Activated naive CD4-positive, alpha-beta T cell treated with anti-CD3 and anti-CD28 coated beads, Interleukin-2, amount 10 ng/mL, durations not matched to agents 7 days and 5 days (primary cell): ENCODE measurements at places on chromosomes 4 and X.
A peak's percentile ranks its signal among the peaks of the same experiment; 100 is the strongest.

GRCh38 chr4:42144028-42144427, 8.4 kb downstream of the BEND4 start:
- DNase-seq, result no peak

- no peak for DNase-seq
These were observed 5.4 kb upstream of the ADGRG2 start for GRCh38 chrX:19127649-19128168.

GRCh38 chr4:182143822-182144625, 99.2 kb upstream of the TENM3 start:
- DNase-seq, result no peak

DNA sequence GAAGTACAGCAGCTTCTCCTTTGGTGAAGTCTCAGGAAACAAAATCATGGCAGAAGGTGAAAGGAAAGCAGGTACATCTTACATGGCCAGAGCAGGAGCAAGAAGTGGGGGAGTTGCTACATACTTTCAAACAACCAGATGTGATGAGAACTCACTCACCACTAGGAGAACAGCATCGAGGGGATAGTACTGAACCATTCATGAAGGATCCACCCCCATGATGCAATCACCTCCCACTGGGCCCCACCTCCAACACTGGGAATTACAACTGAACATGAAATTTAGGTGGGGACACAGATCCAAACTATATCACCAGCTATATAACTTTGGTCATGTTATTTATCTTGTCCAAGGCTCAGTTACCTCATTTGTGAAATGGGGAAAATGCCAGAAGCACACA, 159.4 kb downstream of the OPHN1 start:
- no peak for DNase-seq

- DNase-seq, result no peak
These were observed 136.7 kb downstream of the APBB2 start for GRCh38 chr4:41077628-41078027.

DNA sequence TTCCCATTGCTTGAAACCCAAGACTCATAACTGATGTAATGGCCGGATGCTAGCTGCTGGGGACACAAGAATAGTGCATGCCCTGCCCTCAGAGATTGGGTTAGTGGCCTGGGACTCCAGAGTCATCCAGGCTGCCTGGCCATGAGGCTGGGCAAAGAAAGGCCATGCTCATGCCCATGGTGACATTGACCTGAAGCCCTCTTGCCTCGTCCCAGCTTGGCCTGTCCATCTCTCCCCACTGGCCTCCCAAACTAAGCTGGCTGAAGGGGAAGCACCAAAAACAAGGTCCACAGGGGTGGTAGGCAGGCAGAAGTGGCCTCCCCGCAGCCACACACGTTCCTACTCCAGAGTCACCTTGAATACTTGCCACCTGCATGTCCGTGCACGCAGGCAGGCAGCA, 141.8 kb downstream of the EVC2 start:
- no peak for DNase-seq

- no peak for DNase-seq
These were observed 27.1 kb upstream of the REST start for GRCh38 chr4:56880572-56880971.

- DNase-seq, result peak; percentile 64
These were observed 61.1 kb upstream of the VAMP7 start for GRCh38 chrX:155819966-155820491.

GRCh38 chr4:17613761-17614415, 553 bp upstream of the MED28 start:
- peak; percentile 29 for DNase-seq

DNA sequence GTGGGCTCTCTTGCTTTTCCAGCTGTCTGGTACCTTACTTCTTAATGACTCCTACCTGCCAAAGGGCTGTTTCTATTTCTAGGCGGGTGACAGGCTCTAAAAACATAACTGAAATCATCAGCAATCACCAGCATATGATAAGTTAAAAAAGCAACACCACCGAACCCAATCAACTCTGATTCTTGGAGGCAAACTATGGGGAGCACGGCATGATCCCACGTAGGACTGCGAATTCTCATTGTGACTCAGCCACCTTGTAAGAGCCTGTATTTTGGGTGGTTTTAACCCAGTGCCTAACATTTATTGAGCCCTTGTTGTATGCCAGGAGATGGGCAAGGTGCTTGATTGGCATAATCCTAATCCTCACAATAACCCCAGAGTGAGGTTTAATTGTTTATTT, 156.8 kb downstream of the PACRGL start:
- DNase-seq, result no peak

GRCh38 chr4:138178566-138178965, 63.6 kb downstream of the SLC7A11 start:
- DNase-seq, result no peak

DNA sequence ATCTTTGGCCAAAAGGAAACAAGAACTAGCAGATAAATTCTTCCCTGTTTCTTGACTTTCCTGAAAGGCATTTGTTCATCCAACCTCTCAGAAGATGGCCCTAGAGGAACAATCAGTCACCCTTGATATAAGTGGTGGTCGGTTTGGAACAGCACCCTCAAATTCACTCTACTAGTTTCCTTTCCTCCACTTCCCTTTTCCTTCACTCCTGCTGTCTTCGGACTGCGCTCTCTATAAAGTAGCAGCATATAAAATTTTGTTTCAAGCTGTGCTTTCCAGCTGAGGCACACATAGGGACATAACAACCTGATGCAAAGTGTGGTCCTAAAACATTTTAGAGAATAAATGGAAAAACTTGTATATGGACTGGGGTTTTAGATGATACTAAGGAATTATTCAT, 29.0 kb upstream of the MOB1B start:
- DNase-seq, result no peak

DNA sequence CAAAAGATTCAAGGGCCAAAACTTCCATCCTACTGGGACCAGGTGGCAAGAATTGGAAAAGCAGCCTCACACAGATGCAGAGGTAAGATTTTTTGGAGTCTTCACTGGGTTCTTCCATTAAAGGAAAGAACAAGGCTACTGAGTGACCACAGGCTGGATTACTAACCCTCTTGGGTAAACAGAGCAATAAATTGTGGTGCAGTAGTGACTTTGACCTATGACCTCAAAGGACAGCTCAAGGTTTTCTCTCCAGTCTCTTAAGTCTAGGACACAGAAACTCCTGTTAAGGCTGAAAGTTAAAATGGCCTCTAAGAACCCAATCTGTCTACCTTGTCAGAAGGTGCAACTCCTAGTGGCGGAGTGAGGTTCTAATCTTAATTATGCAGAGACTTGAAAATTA, 464.9 kb downstream of the SMARCA1 start:
- DNase-seq, result no peak

DNA sequence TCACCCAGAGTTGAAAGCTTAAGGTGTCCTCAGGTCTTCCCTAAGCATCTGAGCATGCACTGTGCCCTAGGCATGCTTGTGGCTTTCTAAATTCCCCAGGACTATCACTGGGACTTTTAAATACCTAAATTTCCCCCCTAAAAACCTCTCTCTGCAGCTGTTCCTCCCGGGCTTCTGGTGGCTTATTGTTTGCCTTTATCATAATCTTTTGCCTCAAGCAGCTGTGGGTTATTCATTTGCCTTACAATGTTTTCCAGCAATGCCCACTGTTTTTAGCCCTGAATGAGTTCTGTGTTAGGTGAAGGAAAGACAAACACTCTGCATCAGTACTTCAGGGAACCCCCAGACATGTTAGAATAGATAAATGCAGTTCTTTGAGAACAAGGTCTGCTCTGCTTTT, 455.0 kb downstream of the ZIC3 start:
- no peak for DNase-seq

- DNase-seq, result no peak
These were observed 43.4 kb upstream of the CLNK start for GRCh38 chr4:10728016-10728415.

DNA sequence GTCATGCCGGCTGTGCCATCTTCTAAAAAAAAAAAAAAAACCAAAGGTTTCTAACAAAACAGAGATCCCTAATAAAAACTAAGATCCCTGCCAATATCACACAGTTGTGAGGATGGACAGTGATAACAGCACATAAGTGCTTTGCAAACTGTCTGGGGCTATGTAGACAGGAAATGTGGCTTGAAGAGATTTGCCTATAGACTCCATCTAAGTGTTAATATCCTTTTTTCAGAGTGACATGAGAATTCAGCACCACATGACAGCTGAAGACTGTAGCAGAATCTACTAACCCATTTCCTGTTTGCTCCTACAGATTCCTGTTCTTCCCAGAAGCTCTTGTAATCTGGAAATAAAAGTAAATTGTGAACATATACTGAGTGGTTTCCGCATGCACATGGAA, 215.4 kb downstream of the KDR start:
- no peak for DNase-seq

GRCh38 chrX:48616576-48616975, 19.3 kb downstream of the WDR13 start:
- no peak for DNase-seq

DNA sequence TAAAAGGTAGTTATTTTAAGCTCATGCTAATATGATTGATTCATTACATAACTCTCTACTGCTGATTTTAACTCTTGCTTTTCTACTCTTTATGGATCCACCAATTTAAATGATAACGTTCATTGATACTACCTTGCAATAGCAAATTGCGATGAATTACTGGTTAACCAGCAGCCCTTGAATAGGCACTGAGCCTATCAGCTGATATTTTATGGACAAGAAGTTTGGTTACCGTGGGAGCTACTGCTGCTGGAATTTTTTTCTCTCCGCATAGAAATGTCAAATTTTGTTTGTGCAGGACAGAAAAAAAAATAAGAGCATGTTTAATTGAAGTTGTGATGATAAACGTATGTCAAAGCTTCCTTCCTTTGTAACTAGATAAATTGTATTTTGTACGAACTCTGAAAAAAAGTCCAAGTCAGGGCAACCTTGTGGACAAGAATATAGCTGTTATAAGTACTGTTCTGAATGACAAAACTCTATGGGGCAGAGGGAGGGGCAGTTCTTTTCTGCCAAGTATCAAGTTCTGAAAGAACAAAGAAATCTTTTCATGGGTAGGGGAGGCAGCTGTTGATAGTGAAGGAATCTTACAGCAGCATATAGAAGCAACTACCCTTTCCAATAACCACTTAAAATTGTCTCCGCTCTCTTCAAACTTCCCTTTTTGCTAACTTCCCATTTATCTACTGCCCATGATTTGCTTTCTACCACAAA, 434.9 kb upstream of the PABPC4L start:
- DNase-seq, result no peak

GRCh38 chr4:183602557-183603027, 56.4 kb downstream of the RWDD4 start:
- peak; percentile 31 for DNase-seq

DNA sequence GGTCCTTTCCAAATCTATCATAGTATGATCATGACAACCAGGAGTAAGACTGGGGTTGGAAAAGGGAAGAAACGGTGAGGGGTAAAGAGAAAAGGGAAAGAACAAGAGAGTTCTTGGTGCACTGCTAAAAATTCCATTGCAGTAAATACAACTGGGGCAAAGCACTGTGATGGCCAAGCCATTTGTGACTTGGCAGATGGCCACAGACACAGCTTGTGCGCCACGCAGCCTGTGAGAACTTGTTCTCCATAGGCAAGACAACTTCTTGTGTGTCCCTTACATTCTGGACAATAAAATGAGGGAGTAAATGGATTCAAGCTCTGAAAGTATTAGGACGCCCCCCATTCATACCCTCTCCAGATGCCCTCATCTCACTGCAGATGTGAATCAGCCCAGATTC, 10.9 kb downstream of the MFAP3L start:
- no peak for DNase-seq

- DNase-seq, result no peak
These were observed 558.5 kb downstream of the IL15 start for GRCh38 chr4:142194905-142195304.

- no peak for DNase-seq
These were observed 280.3 kb downstream of the ARAP2 start for GRCh38 chr4:35963974-35964515.

DNA sequence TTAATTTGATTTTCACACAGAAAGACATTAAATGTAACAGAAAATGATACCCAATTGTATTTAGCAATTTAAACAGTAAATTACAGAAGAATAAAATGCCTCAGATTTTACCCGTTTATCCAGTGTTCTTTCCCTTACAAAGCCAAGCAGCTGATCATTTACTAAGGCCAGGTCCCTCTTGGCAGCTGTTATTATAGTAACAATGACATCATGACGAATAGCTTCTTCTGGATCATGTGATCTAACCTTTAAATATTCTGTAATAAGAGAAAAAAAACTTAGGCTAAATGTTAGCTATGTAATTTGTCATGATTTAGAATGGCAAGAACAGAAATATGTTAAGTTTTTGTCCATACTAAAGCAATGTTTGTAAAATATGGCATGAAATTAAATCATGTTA, 69.4 kb downstream of the PDS5A start:
- DNase-seq, result no peak

DNA sequence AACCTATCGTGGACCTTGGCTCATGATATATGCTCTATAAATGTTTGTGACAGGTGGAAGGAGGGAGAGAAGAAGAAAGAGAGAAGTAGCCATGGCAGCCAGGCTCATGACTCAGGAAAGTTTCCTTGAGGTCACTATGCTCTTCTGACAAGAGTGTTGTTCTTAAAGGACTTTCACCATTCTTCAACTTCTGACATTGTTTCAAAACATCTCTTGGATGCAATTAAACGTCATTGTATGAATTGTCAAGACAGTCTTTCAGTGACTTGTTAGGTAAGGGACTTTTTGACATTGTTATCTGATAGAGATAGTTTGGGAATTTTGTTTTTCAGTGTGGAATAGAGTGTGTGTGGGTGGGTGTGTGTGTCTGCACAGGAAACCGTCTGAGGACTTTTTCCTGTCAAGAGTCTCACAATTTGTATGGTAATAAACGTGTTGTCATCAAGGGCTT, 617.0 kb downstream of the MID1IP1 start:
- no peak for DNase-seq

GRCh38 chrX:19017271-19017670, 33.4 kb upstream of the PHKA2 start:
- DNase-seq, result no peak

DNA sequence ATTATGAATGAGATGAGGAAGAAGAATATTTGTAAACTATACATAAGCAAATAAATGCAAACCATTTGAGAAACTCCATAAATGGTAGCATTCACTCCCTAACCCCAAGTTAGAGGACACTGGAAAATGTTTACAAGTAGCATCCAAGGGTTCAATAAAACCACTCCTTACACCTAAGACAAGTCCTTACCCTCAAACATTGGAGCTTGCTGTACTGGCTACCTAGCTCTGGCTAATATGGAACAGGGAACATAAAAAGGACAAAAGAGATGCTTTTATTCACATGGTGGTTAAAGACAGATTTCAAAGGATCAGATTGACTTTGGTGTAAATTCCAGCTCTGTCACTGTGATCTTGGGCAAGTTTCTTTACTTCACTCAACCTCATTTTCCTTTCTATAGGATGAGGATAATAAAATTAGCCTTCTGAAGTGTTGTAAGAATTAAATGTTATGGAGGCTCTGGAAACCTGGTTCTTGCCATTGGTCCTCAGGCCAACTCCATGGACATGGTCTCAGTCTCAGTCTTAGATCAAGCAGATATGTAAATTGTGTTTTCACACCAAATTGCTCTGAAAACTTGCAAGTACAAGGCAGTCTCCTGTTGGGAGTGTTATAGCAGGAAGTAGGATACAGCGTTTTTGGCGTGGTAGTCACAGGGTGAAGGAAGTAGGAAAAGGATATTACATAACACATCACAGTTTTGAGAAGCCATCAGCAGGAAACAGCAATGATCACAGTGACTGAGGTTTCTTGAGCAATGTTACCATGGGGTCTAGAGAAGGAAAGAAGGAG, 3.3 kb downstream of the CXCL1 start:
- DNase-seq, result no peak

- DNase-seq, result no peak
These were observed 147.9 kb upstream of the CTSO start for GRCh38 chr4:156101571-156101970.
